Ovary (tissue), 10 donors: ENCODE measurements at places on chromosomes 12 and 14. TPM values are rescaled to one million over a fixed set of nuclear protein-coding genes. Genes with fewer than 3 reads are reported as not detected.

The TDRD9 gene
- polyA plus RNA-seq, result 1.1 TPM

The MFAP5 gene
- polyA plus RNA-seq, result 106 TPM

- DNase-seq, result no peak
- H3K27me3 ChIP-seq, result no peaks in the 10 kb centered on the region
Observed at GRCh38 chr12:105443802-105444652, 113.5 kb downstream of the C12orf75 start.

DNA sequence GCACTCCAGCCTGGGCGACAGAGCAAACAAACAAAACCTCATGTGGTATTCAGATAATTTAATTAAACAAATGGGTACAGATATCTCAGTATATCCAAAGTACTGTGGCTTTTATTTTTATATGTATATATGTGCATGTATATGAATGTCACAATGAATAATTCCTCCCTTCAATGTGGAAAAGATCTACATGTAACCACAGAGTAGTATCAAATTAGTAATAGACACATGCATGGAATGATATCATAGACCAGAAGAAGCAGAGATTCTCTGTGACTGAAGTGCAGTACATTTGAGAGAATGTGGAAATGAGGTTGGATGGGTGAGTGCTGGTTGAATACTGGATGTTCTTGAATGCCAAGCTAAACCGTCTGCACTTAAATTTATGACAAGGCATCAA lies 222.9 kb downstream of the CPNE8 start:
- H3K4me3 ChIP-seq, result no peak overlapping the region
- no peaks in the 10 kb centered on the region for H3K36me3 ChIP-seq
- H3K4me1 ChIP-seq, result no peaks in the 10 kb centered on the region
- H3K27ac ChIP-seq, result no peak overlapping the region
- no peak for DNase-seq

DNA sequence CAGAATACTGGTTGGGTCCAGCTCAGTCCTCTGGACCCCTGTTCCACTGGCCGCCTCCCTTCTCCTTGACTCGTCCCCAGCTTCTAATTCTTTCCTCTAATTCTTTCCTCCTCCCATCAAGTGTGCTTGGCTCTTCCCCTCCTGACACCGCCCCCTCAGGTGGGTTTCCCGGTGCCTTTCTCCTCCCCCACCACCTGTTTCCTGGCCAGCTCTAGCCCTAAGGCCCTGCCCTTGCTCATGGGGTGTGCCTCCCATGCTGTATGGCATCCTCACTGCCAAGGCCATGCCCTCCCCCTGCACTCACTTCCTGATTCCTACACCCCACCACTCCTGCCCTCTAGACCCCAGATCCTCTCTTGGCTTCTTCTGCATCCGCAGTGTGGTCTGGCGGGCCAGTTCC lies 12.1 kb upstream of the EML1 start:
- no peaks in the 10 kb centered on the region for H3K4me1 ChIP-seq
- no peaks in the 10 kb centered on the region for H3K27me3 ChIP-seq
- no peaks in the 10 kb centered on the region for H3K36me3 ChIP-seq
- DNase-seq, result no peak
- H3K4me3 ChIP-seq, result no peak overlapping the region
- no peak overlapping the region for H3K27ac ChIP-seq

- H3K27ac ChIP-seq, result no peak overlapping the region
- no peaks in the 10 kb centered on the region for H3K36me3 ChIP-seq
- DNase-seq, result no peak
- no peak overlapping the region for H3K4me3 ChIP-seq
- no peaks in the 10 kb centered on the region for H3K27me3 ChIP-seq
- no peaks in the 10 kb centered on the region for H3K4me1 ChIP-seq
Observed at GRCh38 chr14:95361373-95362137, 41.8 kb upstream of the CLMN start.
